ENCODE measurements at places on chromosomes 11 and 22.

DNA sequence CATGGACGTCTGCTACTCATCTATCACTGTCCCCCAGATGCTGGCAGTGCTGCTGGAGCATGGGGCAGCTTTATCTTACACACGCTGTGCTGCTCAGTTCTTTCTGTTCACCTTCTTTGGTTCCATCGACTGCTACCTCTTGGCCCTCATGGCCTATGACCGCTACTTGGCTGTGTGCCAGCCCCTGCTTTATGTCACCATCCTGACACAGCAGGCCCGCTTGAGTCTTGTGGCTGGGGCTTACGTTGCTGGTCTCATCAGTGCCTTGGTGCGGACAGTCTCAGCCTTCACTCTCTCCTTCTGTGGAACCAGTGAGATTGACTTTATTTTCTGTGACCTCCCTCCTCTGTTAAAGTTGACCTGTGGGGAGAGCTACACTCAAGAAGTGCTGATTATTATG, 9.2 kb upstream of the OR9Q2 start:
- no peak for DNase-seq

DNA sequence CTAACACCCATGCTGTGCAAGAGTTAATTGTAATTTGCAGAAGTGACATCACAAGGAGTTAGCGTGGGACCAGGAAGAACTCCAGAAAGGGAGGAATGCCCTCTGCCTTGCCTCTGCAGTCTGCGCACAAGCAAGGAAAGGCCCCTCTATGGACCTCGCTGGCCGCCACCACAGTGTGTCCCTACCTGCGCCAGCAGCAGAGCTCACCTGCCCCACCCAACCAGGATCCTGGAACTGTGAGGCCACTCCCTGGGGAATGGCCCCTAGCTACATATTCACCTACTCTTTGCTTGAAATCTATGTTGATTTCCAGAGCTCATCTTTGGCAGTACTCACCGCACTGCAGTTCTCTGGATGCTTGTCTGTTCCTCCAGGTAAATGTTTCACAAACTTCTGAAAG, 72.0 kb upstream of the MTNR1B start:
- DNase-seq, result no peak

DNA sequence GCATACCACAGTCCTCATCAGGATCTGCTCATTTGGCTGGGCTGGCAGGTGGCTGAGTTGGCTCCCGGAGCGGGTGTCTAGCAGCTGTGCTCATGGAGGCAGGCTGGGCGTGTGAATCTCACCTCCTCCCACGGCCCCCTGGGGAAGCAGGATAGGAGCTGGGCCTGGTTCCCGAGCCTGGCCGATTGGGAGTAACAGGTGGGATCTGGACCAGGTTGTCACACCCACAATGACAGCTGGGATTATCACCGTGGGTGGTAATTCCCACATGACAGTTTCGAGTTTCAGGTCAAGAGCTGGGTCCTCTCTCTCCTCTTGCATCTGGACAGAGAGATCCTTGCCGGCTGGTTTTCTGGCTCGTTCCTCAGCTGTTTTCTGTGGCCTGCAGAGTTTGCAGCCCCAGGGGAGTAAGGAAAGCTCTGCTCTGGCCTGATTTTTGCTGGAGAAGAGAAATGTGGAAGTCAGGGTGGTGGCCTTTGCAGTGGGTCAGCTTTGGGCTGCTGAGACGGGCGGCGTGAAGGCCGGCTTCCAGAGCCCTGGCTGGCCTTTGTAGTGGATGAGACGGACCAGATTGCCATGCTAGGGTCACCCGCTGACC, 57.0 kb downstream of the BCR start:
- DNase-seq, result no peak

DNA sequence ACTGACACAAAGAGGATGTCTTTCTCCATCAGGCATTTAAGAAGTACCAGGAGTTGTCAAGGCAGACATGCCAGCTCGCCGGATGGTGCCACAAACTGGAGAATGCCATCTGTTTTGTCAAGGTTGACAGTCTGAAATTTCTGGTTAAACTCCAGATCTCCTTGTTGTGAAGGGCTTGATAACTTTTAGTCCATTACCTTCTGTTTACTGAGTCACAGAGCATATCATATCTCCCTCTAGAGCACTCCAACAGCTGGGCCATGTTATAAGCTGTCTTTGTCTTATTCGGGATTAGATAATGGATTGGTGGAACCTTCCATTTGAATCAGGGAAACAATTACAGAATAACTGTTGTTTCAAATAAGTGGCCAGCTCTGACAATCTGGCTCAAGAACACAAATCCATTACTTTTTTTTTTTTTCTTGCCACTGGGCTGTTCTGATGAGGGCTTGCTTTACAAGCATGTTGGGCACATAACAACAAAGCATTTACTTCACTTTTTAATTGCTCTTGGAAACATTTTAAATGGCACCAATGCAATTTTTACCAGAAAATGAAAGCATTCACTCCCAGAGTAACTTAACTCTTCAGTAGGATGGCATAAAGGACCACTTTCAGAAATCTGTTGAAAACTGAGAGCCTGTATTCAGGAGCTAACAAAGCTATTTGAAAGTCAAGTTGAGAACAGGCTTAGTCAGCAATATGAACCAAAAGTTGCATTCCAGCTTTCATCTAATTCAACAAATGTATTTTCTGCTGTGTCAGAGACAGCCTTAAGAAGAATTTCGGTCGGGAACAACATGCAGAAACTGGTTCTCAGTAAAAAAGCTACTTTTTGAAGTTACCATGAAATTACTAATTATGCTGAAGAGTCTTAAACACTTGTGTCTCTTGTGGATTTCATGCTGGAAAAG, 227.6 kb upstream of the PITPNB start:
- no peak for DNase-seq

DNA sequence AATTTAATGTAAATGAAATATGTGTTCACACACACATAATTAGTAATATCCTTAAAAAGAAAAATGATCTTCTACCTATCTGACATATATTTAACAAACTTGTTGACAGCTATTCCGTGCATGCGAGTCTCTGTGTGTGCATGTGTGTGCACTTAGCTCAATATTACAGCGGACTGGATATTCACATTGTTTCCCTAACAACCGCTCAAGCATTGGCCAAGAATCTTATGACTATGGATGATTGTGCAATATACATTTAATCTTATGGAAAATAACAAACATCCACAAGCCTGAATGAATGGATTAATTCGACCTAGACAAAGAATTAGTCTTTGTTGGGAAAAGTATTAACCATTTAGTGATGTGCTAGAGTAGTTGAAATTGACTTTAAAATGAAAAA, 1078.6 kb downstream of the LRRC4C start:
- DNase-seq, result no peak

GRCh38 chr11:11789735-11790369, 51.9 kb upstream of the USP47 start:
- DNase-seq, result no peak

DNA sequence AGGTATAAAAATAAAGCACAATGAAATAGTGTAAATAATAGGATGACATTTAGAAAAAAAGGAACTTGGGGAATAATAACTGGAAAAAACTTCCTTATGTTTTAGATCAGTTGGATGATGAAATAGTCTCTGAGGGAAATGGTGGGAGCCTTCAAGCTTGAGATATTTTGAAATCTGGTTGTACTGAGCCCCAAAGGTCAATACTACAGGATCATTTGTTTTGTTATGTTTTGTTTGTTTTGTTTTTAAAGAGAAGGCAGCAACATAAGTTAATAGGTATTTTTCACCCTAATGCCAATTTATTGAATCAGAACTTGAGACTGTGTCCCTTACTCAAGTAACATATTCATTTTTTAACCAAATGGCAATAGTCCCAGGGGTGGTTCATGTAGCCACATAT, 393.1 kb downstream of the ETS1 start:
- DNase-seq, result no peak

- no peak for DNase-seq
These were observed 27.9 kb upstream of the MOB2 start for GRCh38 chr11:1514336-1515061.

GRCh38 chr11:76008474-76008873, 193.5 kb downstream of the UVRAG start:
- DNase-seq, result no peak

DNA sequence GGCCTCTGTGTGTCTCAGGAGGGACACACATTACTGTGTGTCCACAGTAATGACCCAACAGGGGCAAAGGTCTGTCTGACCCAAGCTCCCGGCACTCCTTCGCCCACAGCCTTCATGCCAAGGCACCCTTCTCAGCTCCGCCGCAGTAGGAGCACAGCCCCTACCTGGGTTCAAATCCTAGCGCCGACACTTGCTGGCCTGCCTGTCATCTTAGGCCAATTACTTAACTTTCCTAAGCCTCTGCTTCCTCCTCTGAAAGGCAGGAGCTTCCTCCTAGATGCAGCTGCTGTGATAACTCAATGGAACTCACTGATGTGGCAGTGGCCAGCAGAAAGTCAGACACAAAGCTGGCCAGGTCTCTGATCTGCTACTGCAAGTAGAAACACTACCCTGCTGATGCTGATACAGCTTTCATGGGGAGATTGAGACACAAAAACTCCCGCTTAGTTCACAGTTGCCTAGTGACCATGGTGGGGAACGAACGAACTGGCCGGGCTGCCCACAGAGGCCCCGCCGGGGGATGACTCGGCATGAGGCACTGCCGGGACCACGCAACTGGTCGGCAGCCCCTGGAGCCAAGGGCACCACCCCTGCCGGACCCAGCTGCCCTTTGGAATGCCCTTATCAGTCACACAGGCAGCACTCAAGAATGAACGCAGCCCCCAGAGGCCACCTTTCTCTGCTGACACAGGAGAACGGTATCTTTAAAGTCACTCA, 8.1 kb downstream of the EHD1 start:
- DNase-seq, result no peak

- no peak for DNase-seq
These were observed 21.3 kb upstream of the KDM4E start for GRCh38 chr11:95003716-95004115.

- no peak for DNase-seq
These were observed 373.9 kb upstream of the FAT3 start for GRCh38 chr11:91850533-91851275.

GRCh38 chr22:26364066-26365015, 64.7 kb upstream of the ASPHD2 start:
- peak; percentile 29 for DNase-seq

DNA sequence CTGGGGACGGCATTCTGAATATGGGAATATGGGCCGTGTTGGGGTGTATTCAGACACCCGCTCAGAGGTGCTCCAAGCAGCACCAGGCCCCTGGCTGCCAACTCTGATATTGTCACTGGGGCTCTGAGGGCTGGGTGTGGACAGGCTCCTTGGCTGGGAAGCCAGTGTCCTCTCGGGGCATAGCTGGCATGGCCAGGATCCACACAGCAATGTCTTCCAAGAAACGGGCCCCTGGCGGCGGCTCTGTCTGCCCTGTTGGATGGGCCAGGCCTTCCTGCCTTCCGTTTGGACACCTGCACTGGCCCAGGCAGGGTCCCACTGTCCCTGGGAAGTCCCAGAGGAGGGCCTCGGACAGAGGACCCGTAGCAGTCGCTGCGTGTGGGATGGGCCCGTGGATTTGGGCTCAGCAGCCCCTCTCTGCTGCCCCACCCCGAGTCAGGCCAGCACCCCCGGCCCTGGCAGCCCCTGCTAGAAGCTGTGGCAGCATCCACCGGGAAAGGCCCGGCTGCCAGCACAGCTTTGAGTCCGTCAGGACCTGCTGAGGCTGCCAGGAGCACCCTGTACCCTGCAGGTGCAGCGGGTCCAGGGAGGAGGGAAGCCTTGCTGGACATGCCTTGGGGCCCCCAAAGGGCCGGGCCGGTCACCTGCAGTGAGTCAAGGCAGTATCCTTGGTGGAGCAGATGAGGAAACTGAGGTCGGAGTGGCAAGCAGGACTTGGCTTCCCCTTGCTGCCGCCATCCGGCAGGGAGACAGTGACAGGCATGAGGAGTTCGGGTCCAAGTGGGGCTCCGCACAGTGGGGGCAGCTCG, 4.1 kb downstream of the PANX2 start:
- DNase-seq, result no peak

- no peak for DNase-seq
These were observed 4.3 kb upstream of the RAD9A start for GRCh38 chr11:67387518-67387917.

GRCh38 chr11:132242632-132243031, 872.2 kb downstream of the NTM start:
- no peak for DNase-seq

DNA sequence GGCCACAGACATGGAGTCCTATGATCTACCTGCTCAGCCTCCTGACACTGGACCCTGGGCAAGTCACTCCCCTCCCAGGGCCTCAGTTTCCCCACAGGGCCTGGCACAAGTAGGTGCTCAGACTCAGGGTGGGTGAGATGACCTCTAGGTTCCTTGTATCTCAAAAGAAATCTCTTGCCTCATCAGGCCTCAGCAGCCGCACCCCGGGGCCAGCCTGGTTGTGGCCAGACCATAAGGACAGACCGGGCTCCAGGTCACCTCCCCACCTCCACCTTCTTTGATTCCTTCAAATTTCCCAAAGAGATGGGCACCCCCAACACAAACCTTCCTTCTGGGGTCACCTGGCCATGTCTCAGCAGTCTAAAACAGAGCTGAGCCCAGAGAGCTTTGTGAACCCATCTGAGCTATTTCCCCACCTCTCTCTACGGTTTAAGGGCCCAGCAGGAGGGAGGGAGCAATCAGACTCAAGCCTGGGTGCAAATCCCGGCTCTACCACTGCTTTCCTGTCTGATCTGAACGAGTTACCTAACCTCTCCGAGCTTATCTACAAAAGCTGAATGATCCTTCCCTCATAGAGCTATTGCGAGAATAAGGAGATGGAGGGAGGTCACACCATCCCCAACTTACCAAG, 2.5 kb upstream of the APOL4 start:
- DNase-seq, result no peak

DNA sequence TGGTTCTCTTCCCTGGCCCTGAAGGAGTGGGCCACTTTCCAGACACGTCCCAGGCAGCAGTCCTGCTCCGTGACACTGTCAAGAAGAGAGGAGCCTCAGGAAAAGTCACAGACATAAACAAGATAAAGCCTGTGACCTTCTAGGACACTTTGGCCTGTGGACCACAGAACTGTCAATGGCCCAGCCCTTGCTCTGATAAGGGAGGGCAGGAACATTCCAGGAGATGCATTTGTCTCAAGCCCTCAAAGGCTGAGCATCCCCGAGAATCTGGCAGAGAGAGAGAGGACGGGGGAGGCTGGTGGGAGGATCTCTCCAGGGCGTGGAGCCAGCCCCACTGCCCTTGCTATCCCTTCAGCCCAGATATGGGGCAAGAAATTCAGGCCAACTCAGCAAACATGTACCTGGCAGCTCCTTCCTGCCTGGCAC, 476.4 kb downstream of the INSC start:
- DNase-seq, result no peak

DNA sequence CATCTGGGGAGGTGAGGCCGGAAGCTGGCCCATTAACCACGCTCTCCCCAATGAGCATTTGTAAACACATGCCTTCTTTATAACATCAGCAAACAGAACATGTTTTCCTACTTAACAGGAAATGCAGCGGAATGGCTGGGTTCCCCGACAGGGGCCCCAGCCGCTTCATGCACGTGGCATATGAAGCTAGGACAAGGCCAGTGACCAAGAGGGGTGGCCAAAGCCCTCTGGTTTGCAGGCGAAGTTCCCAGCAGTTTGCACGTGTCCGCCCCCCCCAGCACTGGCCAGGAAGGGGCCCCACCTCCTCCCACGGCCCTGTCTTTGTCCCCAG, 38.7 kb upstream of the LINC01488 start:
- no peak for DNase-seq

GRCh38 chr22:47739291-47740015, 977.0 kb downstream of the TBC1D22A start:
- no peak for DNase-seq
